NCI-H1105 (cell line): ENCODE measurements at places on chromosomes 13 and 19.

DNA sequence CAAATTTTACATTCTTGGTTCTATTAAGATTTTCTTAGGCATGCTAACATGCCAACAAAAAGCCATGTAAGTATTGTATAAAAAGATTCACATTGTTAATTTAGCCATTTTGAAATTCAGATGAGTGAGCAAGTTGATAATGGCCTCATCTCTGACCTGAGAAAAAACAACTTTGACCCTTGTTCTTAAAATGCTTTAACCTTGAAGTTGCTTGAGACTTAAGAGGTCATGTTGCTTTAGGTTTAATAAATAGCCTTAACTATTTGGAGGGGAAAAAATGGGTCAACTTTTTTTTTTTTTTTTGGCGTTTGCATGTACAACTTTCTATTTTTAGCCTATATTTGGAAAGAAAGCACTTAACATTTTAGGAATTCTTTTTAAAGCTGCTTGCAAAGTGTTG lies 6.0 kb downstream of the MIR17HG start:
- no peak for DNase-seq

- no peak for DNase-seq
These were observed at the start of gene LGI4 for GRCh38 chr19:35134601-35135242. LGI4 (minus strand) TSS chr19:35135059; CDS start chr19:35134680, 379 bp downstream.

DNA sequence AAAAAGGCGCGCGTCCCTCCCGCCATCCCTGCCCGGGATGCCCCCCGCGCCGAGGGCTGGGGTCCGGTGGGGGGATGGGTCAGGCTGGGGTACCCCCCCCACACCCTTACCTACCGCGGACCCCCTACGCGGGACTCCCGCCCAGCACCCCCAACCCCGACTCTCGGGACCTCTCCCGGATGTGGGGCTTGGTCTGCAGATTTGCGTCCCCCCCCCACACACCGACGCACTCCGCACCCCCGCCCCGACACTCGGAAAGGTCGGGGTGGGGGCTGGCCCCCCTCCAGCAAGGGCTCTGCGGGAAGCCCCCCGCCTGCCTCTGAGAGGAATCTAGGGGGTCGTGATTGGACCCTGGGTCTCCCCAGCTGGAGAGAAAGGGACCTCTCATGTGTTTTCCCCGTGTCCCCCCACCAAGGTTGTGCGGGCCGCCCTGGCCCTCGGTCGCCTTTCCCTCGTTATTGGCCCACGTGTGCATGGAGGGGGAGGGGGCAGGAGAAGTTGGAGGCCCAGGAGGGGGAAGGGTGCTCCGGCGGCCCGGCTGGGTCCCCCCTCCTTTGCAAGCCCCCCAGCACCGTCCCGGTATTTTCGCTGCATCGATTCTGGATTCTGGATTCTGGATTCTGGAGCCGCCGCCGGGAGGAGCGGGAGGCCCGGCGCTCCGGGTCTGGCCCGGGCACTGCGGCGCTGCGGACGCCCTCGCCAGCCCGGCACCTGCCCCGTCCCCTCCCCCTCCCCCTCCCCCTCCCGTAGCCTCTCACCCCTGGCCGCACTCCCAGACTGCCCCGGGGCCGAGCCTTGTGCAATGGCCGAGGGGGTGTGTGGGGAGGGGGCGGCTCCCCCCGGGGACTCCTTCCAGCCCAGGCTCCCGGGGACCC lies 607 bp downstream of the NFIC start:
- peak; percentile 33 for DNase-seq

GRCh38 chr13:44710576-44710975 lies 134.4 kb upstream of the TSC22D1 start:
- DNase-seq, result no peak

GRCh38 chr13:69761581-69761980 lies 346.0 kb upstream of the ATXN8OS start:
- no peak for DNase-seq

DNA sequence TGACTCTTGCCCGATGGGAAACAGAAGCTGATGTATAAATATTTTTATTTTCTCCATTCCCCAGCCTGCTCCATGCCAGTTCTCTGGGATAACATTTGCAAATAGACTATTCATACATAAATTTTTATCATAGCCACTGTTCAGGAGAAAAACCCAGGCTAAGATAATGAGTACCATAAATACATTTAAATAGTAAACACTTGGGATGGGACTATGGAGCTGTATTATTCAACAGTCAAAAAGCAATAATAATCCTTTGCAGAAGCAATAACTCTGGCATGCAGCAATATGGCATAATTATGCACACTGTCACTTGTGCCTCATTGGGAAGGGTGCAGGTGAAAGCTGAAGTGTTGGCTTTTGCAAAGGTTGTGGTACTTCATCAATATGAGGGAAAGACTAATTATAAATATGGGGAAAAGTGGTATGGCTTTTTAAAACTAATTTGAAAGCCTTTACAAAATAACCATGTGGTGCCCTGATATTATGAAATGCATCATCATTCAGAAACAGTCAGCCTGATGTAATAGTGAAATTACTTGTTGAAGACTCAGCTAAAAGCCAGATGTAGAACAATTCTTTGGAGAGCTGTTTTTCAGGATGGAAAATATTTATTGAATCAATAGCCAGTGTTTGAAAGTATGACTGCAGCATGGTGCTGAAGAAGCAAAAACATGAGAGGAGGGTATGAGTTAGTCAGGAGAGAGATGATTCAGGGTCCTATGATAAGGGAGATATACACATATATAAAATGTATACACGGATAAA lies 2476.7 kb downstream of the PCDH9 start:
- no peak for DNase-seq

DNA sequence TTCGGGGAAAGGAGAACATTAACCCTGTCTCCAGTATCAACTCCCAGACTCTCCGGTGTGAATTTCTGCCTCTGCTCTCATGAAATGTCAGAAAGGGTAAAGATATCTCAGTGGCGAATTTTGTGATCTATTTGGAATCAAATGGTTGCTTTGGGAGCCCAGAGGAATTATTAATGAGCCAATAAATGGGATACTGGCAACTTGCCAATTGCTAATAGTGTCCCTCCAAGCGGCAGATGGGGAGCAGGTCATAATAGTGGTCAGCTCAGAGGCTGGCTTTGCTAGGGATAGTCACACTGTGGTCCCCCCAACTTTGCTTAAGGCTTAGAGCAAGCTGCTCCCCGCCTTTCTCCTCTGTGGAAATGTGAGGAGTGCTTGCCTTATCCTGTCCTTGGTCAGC lies 176.1 kb upstream of the KL start:
- DNase-seq, result no peak

- no peak for DNase-seq
These were observed 27.0 kb downstream of the SAE1 start for GRCh38 chr19:47157431-47158321.

DNA sequence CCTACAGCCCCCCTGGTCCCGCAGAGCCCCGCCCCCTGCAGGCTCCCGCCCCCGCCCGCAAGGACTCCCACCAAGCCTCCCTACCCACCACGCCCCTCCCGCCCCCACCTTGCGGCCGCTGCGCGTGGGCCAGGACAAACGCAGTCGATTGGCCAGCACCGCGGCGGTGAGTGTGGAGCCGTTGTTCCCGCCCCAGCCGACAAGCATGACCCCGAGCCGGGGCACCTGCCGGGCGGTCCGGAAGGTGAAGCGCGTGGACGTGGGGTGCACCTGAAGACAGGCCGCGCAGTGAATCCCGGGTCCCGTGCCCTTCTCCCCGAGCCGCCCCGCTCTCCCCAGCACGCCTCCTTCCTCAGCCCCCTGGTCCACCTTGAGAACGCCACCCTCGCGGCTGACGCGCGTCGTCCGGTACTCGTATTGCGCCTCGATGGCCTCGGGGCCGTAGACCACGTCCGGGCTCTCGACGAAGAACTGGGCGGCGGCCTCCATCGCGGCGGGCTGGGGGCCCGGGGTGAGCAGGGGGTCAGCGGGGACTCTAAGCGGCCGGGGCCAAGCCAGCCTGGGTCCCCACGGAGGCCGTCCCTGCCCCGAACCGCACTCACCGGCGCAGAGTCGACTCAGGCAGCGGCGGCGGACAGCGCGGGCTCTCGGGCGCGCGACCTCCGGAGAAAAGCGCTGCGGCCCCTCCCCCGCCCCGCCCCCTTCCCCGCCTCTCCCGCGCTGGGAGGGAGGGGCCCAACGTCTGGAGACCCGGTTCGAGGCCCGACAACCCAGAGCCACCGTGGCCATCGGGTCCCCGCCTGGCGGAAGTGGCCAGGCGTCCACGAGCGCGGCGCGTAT lies at the start of gene ISYNA1:
Gene ISYNA1, minus strand, starts transcription at position 643 of the 840 bp plus-strand sequence. Its CDS starts 154 bp downstream, at position 489.
- peak; percentile 78 for DNase-seq

DNA sequence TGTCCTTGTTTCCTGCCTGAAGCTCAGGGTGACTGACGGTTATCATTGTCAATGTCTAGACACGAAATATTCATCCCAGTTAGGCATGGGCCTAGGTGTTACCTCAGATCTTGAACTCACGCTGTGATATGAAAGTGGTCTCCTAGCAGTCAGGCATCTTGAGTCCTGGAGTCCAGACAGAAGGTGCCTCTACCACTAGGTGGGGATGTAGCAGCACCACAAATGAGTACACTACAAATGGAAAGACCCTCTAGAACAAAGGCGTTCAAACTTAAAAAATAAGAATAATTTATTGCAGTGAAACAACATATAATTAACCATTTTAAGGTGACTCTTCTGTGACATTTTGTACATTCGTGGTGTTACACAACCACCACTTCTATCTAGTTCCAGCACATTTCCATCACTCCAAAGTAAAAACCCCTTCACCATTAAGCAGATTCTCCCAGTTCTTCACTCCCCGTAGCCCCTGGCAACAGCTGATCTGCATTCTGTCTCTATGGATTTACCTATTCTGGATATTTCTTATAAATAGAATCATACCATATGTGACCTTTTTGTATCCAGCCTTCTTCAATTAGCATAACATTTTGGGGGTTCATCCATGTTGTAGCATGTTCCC lies 11.9 kb upstream of the FRY start:
- DNase-seq, result no peak

GRCh38 chr13:74726206-74726605 lies 592.0 kb upstream of the KLF12 start:
- no peak for DNase-seq

DNA sequence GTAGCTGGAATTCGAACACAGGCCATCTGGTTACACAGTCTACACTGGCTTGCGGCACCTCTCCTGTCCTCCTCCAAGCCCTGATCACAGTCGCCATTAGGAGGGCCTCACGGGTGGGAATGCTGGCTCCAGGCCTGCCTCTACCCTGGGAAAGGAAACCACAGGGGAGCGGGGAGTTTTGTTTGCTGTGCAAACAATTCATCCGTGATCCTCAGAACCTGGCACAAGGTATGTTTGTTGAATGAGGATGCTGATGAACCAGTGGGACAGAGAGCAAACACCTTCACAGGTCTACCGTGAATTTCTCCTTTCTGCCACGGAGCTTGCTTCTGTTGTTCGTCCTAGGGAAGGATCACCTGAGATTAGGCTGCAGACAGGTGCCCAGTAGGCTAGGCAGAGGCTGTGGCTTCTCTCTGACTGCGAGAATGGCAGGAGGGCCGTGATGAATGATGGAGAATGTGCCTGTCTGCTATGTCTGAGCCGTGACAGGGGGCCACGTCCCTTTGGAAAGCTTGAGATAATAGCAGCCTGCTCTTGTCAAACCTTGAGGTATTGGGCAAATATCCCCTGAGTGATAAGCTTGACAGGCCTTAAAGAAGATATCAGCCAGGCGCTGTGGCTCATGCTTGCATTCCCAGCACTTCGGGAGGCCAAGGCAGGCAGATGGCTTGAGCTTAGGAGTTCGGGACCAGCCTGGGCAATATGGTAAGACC lies 36.7 kb downstream of the PIN1 start:
- DNase-seq, result no peak

DNA sequence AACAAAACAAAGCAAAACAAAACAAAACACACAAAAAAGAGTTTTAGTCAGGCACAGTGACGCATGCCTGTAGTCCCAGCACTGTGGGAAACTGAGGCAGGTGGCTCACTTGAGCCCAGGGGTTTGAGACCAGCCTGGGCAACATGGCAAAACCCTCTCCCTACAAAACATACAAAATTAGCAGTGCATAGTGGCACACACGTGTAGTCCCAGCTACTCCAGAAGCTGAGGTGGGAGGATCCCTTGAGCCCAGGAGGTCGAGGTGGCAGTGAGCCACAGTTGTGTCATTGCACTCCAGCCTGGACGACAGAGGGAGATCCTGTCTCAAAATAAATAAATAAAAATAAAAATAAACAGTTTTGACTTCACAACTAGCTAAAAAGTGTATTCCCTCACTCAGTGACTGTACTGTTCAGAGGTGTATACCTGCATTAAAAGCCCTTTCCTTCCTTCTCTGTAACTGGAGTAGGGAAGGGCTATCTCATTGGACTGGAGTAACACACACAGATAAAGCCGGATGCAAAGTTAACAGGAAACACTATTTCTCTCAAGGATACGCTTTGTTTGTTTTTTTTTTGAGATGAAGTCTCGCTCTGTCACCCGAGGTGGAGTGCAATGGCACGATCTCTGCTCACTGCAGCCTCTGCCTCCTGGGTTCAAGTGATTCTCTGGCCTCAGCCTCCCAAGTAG lies 3.7 kb upstream of the BAX start:
- no peak for DNase-seq

GRCh38 chr19:28289295-28290063 lies 923.5 kb downstream of the UQCRFS1 start:
- peak; percentile 98 for DNase-seq

GRCh38 chr19:17654993-17655392 lies 33.2 kb downstream of the UNC13A start:
- DNase-seq, result no peak

- DNase-seq, result no peak
These were observed 1.5 kb downstream of the TIMM13 start for GRCh38 chr19:2425622-2426581.

- DNase-seq, result no peak
These were observed 45.4 kb upstream of the MYCBP2 start for GRCh38 chr13:77372275-77372674.

DNA sequence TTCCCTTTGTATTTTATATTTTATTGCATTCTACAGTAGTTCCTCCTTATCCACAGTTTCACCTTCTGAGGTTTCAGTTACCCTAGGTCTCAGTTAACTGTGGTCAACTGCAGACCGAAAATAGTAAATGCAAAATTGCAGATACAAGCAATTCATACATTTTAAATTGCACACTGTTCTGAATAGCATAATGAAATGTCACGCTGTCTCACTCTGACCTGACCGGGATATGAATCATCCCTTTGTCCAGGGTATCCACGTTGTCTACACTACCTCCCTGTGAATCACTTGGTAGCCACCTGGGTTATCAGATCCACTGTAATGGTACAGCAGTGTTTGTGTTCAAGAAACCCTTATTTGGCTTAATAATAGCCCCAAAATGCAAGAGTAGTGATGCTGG lies 325.0 kb downstream of the DNAJC15 start:
- DNase-seq, result no peak

- no peak for DNase-seq
These were observed 4.3 kb downstream of the OR7A5 start for GRCh38 chr19:14830702-14831101.

- DNase-seq, result peak; percentile 19
These were observed 106.1 kb downstream of the SLC25A15 start for GRCh38 chr13:40895227-40896184.

GRCh38 chr13:26299168-26299750 lies 45.3 kb downstream of the CDK8 start:
- DNase-seq, result no peak

DNA sequence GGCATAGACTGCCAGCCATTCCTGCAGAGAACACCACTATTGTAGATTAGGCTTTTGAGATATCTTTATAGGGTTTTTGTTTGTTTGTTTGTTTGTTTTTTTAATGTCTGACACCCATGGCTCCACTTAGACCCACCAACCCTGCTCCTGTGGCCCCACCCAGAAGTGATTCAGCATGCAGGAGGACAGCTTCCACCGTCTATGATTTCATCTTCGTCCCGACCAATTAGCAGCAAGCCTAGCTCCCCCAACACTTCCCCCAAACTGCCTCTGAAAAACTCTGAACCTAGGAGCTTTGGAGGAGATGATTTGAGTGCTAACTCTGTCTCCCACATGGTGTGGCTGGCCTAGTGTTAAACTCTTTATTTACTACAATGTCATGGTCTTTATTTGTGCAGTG lies 108.3 kb upstream of the RXFP2 start:
- no peak for DNase-seq
